Iris pigment epithelial cell (primary cell): ENCODE measurements at places on chromosomes 12 and 14.

GRCh38 chr14:96069421-96069820, 30.3 kb downstream of the C14orf132 start:
- DNase-seq, result no peak

- DNase-seq, result no peak
Measured at GRCh38 chr12:97134495-97134894, 227.4 kb downstream of the NEDD1 start.

DNA sequence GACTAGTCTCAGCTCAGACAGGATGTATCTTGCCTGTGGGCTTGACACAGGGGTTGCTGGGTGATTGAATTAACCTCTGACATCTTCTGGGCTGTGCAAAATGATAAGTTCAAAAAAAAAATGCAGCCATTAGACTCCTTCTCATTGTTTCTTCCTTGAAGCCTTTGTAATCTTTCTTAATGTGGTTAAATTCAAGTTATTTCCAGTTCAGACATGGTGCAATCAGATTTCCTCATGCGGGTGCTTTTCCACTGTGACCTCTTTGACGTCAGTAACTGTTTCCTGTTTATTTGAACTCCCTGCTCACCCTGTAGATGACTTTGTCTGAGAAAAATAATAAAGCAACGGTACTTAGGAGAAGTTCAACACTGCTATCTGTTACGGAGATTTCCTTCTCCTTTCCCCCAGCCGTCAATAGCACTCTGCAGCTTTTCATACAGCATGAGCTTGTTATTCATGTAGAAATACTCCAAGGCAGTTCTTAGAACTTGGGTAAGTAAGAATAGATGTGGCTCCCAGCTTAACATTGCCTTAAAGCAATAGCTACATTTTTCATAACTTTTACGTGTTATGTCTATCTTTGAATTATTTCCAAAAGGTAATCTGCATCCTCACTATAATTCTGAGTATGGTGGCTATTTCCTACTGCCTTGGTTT, 155.5 kb downstream of the PRKCH start:
- DNase-seq, result peak; percentile 99

GRCh38 chr12:2035431-2036055, 17.2 kb upstream of the CACNA1C start:
- DNase-seq, result no peak

- DNase-seq, result no peak
Measured at GRCh38 chr14:66979101-66979974, 209.9 kb upstream of the GARIN2 start.

GRCh38 chr12:66776974-66777373, 98.1 kb upstream of the GRIP1 start:
- DNase-seq, result no peak

GRCh38 chr12:86456776-86457175, 200.6 kb upstream of the MGAT4C start:
- DNase-seq, result no peak

DNA sequence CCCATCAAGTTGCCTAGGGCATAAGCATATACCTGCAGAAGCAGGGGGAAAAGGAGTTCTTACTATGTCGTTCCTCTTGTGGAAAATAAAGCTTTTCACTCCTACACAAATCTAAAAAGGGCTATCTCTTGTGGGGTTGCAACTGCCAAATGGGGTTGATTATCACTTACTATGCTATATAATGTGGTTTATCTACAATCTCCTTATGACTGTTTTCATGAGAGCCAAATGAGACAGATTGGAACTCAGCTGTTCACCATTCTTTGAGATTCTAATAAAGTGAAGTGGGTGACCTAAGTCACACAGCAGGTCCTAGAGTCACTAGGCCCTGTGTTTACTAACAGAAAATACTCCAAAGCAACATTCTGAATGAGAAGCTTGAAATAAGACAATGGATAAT, 47.7 kb downstream of the CIT start:
- DNase-seq, result no peak

- peak; percentile 76 for DNase-seq
Measured at GRCh38 chr14:52032204-52032801, 36.6 kb downstream of the NID2 start.

- DNase-seq, result no peak
Measured at GRCh38 chr12:95077341-95077740, 3.9 kb upstream of the NR2C1 start.

- DNase-seq, result peak; percentile 34
Measured at GRCh38 chr12:121033625-121034349, 5.3 kb downstream of the OASL start.

GRCh38 chr12:31603546-31604009, 12.6 kb upstream of the DENND5B start:
- no peak for DNase-seq

DNA sequence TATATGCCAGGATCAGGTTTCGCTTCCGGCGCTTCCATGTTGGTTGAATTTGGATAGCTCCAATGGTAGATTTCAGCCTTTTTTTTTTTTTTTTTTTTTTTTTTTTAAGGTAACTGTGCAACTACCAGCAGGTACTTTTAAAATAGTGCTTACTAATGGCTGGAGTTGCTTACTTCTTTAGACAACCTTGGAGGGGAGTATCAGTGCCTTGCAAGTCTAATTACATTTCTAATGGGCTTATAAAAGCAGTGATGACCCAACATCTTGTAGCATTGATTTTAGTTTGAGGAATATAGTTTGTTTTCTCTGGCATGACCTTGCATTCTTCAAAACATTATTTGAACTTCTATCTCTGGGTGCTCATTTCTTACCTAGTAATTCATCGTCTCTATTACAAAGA, 1.1 kb downstream of the EIF4B start:
- DNase-seq, result no peak

GRCh38 chr12:10701131-10701681, 21.9 kb downstream of the YBX3 start:
- DNase-seq, result no peak

- no peak for DNase-seq
Measured at GRCh38 chr12:58368001-58368400, 426.6 kb downstream of the ATP23 start.

- no peak for DNase-seq
Measured at GRCh38 chr14:44309331-44309730, 197.8 kb downstream of the FSCB start.

- peak; percentile 67 for DNase-seq
Measured at GRCh38 chr14:30988509-30988908, 36.9 kb upstream of the AP4S1 start.

DNA sequence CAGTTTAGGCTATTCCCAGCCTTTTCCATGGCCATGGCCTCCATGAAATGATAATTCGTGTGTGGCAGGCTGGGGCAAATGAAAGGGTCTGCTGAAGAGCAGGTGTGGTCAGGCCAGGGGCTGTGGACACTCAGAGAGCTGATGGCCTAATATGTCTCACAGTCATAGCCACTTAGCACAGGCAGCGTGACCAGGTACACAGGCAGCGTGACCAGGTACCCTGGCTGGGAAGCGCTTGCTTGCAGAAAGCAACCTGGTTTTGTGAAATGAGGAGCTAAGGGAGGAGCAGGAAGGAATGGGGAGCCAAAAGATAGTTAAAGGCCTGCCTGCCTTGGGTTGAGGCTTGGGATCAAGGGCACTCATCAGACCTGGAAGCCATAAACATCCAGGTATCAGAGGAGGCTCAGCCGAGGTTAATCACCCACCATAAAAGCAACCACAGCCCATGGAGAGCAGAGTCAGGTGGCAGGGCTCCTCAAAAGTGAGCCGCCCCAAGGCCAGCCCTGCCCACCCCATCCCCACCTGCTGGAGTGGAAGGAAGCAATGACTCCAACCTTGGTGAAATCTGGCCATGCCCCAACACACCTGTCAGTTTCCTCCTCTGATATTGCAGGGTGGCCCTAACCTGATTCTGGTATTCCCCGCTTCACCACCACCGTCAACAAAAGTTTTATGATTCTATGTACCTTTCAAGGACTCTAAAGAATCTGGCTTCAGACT, 8.0 kb upstream of the KRT8 start:
- no peak for DNase-seq
